ENCODE measurements at places on chromosomes 5 and 9.

GRCh38 chr9:132509928-132510874 is 72.2 kb upstream of the BARHL1 start:
- DNase-seq, result no peak

- no peak for DNase-seq
Observed at GRCh38 chr9:137222190-137223077, at the start of gene RNF208. Gene RNF208 (minus strand): TSS chr9:137222240. CDS start chr9:137221212, 1,028 bp downstream.

GRCh38 chr5:102792705-102793104 is 37.6 kb downstream of the PAM start:
- no peak for DNase-seq

- no peak for DNase-seq
Observed at GRCh38 chr5:60672693-60673264, 27.2 kb downstream of the DEPDC1B start.

GRCh38 chr5:73412597-73412988 is 36.0 kb downstream of the FOXD1 start:
- no peak for DNase-seq

DNA sequence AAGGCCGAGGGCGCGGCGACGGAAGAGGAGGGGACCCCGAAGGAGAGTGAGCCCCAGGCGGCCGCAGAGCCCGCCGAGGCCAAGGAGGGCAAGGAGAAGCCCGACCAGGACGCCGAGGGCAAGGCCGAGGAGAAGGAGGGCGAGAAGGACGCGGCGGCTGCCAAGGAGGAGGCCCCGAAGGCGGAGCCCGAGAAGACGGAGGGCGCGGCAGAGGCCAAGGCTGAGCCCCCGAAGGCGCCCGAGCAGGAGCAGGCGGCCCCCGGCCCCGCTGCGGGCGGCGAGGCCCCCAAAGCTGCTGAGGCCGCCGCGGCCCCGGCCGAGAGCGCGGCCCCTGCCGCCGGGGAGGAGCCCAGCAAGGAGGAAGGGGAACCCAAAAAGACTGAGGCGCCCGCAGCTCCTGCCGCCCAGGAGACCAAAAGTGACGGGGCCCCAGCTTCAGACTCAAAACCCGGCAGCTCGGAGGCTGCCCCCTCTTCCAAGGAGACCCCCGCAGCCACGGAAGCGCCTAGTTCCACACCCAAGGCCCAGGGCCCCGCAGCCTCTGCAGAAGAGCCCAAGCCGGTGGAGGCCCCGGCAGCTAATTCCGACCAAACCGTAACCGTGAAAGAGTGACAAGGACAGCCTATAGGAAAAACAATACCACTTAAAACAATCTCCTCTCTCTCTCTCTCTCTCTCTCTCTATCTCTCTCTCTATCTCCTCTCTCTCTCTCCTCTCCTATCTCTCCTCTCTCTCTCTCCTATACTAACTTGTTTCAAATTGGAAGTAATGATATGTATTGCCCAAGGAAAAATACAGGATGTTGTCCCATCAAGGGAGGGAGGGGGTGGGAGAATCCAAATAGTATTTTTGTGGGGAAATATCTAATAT is 58.1 kb downstream of the BASP1 start:
- DNase-seq, result no peak

- DNase-seq, result no peak
Observed at GRCh38 chr5:17441351-17441750, 56.7 kb upstream of the TAF11L2 start.

GRCh38 chr5:57113481-57113880 is 60.4 kb upstream of the GPBP1 start:
- no peak for DNase-seq

DNA sequence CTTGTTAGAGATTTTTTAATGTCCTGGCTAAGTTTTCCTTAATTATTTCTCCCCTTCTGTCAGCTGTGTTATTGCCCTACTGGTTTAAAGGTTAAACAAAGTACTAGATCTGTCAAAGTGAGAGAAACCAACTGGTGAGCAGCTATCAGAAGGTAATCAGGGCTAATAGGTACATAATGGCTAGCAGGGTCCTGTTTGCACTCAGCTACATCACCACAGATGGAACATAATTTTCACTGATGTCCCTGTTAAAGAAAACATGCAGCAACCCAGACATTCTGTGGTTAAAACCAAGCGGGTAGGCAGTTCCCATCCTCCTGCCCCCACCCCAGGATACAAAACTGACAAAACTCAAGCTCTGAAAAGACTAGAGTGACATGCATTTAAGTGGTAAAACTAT is 473.9 kb downstream of the NR2F1-AS1 start:
- no peak for DNase-seq

DNA sequence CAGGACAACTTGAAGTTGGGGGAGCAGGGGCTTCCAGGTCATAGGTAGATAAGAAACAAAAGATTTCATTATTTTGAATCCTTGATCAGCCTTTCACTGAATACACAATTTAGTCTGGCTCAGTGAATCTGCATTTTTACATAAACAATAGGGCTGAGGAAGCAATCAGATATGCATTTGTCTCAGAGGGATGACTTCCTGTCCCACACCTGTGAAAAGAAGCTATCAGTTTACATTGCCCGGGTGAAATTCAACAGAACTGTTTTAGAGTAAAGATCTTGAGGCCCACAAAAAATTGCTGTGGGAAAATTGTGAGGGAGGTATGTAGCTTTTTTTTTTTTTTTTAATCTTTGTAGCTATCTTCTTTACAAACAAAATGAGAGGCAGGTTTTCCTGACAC is 38.3 kb downstream of the DNAJB5 start:
- DNase-seq, result no peak

- DNase-seq, result no peak
Observed at GRCh38 chr5:66609615-66610014, 13.4 kb downstream of the MAST4 start.

DNA sequence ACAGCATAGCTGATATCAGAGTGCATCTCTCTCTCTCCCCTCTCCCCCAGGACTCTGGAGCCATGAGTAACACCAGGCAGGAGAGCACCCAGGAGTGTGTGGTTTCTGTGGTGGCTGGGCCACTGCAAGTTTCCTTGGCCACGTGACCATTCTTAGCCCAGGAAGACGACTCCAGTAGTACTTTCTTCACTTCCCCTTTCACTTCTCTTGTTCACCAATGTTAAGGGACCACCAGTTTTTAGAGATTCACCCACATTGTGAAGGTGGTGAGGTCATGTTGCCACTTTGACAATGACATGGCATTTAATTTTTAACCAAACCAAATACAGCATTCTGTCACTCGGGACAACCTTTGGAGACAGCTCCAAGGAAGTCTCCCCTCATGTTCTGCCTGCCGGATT is 17.9 kb upstream of the DAPK1 start:
- no peak for DNase-seq

DNA sequence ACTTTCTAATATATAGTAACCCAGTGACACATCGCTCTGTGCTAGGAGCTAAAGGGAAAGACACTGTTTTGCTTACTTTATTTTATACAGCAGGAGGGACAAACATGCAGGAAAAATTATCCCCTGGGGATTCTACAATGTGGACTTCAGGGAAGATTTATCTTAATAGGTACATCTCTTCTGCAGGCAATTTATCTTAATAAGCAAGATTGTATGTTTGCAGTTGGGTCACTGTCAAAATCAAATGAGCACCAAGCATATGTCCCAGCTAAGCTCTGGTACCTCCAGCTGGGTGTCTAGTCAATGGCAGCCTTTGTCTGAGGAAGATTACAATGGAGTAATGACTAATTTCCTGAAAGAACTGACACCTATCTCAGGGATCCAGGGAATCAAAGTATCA is 309.9 kb upstream of the PANK3 start:
- DNase-seq, result no peak

GRCh38 chr9:33737811-33738606 is 57.4 kb upstream of the PRSS3 start:
- no peak for DNase-seq

DNA sequence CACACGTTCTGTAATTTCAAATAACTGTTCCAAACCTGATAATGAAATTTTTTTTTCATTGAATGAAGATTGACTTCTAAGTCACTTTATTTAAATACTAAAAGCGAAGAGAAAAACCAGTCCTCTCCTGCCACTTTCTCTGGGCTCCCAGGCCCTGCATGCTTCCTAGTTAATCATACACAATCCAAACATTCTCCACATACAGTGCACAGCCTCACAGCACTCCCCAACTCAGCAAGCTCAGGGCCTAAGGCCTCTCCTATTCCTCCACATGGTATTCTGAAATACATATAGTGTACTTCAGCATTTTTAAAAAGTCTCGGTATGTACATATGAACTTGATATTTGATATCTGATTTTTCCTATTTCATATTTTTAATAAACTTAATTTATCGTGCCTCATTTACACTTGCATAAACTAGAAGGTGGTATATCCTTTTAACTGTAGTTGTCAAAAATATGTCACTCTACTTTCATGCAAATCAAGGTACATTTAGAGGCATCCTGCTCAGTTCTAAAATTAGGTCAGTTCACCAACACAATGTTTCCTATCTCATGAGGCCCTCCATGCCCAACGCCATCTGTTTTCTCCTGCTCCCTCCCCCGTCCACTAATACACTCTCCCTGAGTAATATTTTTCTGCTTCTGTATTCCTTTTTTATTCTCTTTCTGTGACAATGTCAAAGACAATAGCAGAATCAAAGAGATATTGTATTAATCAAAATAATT is 206.7 kb downstream of the ARRDC3 start:
- DNase-seq, result no peak

- no peak for DNase-seq
Observed at GRCh38 chr9:135414293-135414692, 65.3 kb upstream of the PPP1R26 start.

DNA sequence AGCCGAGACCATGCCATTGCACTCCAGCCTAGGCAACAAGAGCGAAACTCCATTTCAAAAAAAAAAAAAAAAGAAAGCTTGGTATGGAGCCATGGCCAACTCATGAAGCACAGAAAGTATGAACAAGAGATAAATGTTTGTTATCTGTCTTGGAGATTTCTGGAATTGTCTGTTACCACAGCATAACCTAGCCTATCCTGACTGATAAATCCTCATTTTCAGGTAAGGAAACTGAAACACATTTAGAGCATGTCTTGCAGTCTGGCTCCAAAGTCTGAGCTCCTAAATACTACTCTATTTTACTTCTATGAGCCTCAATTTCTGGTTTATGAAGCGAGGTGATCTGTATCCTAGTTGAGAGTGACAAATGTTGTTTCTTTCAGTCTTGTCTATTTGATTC is 68.3 kb upstream of the SLC44A1 start:
- no peak for DNase-seq

- DNase-seq, result no peak
Observed at GRCh38 chr9:91159664-91160121, 202.0 kb downstream of the AUH start.

DNA sequence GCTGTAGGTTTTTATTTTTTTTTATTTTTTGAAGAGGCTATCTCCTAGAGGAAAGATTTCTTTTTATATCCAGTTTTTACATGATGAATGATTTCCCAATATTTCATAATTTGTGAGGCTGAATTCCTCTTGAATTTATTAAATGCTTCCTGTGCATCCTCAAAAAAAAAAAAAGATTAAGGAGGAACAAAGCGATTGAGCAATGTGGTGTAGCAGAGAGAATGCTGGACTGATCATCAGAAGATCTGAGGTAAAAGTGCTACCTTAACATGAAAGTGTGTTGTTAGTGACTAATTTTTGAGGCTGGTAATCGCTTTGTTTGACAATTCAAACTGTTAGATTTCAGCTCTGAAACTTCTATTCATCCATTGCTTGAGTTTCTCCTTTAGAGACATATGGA is 125.1 kb downstream of the ESM1 start:
- DNase-seq, result no peak

DNA sequence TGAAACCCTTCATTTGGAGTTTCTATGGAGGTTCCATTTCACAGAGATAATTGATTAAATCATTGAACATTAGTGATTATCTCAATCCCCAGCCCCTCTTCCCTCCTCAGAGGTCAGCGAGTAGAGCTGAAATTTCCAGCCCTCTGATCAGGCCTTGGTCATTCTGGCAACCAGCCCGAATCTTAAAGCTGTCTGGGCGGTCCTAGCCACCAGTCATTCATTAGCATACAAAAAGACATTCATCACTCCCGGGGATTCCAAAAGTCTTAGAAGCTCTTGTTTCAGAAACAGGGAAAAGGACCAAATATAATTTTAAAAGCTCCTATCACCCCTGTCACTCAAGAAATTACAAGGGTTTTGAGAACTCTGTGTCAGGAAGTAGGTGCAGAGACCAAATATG is 41.3 kb downstream of the ZNF474 start:
- DNase-seq, result no peak

GRCh38 chr5:75574791-75575190 is 36.5 kb upstream of the ANKDD1B start:
- DNase-seq, result no peak

DNA sequence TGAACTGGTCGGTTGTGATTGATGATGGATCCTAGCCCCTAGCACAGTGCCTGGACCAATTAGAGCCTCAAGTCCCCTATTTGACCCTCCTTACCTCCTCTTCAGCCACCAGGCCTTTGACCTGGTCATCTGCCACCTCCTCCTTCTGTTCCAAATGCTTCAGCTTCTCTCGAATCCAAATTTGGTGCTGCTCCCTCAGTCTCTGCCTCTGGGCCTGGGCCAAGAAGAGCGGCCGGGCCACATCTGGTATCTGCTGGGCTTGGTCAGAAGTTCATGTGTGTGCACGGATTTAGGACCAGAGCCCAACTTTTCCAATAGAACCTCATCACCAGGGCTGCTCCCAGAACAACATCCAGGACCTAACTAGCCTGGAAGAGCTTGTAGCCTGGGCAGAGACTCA is 6.5 kb downstream of the SLC35A4 start:
- DNase-seq, result no peak

DNA sequence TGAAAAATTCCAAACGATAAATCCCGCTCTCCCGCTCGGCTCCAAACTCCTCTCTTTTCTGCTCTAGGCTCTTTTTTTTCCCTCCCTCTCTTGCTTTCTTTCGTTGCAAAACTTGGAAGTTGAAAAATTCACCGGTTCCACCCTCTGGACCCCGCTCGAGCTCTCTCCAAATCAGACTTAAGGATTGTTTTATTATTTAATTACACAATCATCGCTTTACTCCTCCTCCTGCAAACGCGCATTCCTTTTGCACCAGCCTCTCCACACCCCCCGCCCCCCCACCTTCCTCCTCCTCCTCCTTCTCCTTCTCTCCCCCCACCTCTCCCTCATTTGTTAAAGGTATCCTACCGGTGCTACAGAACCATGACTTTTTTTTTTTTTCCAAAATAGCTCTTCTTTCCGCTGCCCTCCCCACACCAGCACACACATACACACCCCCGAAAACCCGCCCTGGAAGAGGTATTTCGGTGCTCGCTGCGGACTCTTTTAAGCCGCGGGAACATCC is 535 bp upstream of the NFIB start:
- DNase-seq, result no peak

DNA sequence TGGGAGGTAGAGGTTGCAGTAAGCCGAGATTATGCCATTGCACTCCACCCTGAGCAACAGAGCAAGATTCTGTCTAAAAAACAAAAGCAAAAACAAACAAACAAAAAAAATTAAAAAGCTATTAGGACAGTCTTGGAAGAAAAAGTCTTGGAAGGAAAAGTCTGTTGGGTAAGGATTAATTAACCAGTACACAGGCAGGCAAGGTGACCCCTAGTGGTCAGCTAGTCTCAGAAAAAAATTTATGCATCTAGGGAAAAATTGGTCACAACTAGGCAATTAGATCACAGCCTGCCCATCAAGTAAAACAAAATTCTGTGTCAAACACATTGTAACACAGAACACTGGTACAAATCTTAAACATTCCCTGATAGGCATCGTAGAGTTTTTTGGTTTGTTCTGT is 6.7 kb upstream of the ANKRD18B start:
- DNase-seq, result no peak

Measured in activated CD8-positive, alpha-beta memory T cell treated with anti-CD3 and anti-CD28 coated beads for 1 hour (primary cell).